ENCODE measurements at places on chromosomes 5 and 9.

DNA sequence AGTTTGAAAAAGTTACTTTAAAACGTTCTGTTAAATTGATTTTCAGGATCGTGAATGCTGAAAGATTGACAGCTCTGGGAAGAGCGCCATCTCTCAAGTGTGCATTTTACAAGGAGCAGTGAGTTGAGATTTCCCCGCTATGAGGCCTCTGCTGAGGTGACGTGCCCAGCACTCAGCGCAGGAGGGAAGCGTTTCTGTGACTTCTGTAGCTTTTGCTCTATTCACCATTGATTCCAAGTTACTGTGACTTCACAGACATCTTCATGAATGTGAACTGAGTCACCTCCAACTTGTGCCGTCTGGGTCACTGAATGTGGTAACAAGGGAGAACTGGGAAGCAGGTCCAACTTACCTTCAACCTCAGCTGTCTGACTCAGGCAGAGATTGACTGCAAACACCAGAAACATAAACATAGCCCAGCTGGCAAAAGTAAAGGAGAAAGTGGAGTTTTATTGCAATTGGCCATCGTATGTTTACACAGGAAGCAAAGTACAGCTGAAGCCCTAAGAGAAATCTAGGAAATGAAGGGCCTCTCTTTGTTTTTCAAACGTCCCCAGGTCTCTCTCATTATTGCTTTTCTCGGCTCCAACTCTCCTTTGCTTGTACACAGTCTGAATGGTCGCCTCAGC, 428.8 kb upstream of the CLINT1 start:
- DNase-seq = no peak

DNA sequence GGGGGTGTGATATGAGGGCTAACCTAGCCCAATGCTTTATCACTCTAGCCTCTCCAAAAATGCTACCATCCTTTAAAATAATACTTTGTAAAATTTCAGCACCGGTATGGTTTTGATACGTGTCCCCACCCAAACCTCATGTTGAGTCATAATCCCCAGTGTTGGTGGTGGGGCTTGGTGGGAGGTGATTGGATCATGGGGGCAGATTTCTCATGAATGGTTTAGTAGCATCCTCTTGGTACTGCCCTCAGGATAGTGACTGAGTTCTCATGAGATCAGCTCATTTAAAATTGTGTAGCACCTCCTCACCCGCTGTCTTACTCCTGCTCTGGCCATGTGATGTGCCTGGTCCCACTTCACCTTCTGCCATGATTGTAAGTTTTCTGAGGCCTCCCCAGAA, 35.0 kb upstream of the ANKH start:
- no peak for DNase-seq

GRCh38 chr5:113435575-113435974, 786 bp upstream of the TSSK1B start:
- no peak for DNase-seq

DNA sequence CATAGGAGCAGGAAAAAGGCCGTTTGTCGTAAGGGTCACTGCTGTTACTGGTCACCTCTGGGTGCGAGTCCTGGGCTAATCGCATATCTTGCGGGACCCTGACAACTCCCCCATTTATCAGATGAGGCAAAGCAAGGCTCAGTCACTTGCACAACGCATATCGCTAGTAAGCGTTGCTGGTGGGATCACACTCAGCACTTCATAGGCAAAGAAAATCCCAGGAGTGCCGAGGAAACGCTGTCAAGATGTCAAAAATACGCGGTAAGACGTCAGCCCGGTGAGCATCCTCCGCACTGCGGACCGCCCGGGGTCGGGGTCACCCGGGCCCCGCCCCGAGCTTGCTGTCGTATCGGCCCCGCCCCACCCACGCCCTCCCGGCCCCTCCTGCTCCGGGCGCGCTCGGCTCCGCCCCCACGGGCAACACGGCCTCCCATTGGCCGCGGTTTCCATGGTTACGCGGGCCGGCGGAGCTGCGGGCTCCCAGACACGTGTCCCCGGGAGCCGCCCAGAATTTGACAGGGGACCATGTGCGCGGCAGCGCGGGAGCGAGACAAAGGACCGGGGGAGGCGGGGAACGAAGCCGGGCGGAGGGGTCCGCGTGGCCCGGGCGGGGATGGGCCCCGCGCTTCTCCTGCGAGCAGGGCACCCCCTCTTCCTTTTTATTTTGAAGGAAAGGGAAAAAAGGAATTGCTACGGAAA, 80.2 kb upstream of the IER5L start:
- peak; percentile 89 for DNase-seq

GRCh38 chr5:17879276-17879675, 245.0 kb downstream of the TAF11L14 start:
- DNase-seq = no peak

GRCh38 chr5:179870403-179870903, 11.8 kb upstream of the MRNIP start:
- DNase-seq = no peak

- DNase-seq = no peak
These were observed 212.7 kb upstream of the SMC2 start for GRCh38 chr9:103881419-103881818.

- DNase-seq = peak; percentile 8
These were observed 747 bp downstream of the LRSAM1 start for GRCh38 chr9:127451858-127452656.

- DNase-seq = no peak
These were observed 16.8 kb downstream of the AKNA start for GRCh38 chr9:114370968-114371320.

- DNase-seq = no peak
These were observed 706.7 kb upstream of the PTPRD start for GRCh38 chr9:11319538-11319937.

- DNase-seq = no peak
These were observed 102.6 kb downstream of the STRBP start for GRCh38 chr9:123165813-123166212.

DNA sequence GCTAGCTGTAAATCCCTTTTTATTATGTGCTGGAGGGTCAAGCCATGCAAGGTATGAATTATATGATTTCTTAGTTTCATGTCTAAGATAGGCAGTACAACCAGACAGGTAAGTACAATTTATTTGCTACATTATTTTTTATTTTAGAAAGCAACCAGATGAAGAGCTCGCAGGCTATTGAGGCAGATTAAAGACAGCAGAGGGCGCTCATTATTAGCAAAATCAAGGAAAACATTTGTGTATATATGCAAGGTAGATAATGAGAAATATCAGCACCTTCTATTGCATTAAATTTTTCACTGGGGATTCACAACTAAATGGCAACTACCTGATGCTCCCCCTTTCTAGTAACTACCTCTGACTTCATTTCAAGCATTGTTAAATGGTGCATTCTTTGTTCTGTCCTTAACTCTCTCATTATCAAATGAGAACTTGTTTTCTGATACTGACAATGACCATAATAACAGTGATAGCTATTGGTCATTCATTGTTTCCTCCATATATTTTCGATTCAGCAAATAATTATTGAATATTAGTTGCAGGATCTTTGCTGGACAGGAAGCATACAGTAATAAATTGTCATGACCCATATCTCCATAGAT, 8.6 kb downstream of the SCGB3A2 start:
- no peak for DNase-seq

- DNase-seq = no peak
These were observed 169.2 kb downstream of the EDIL3 start for GRCh38 chr5:84215521-84215920.

GRCh38 chr9:77424993-77425392, 223.1 kb downstream of the GNA14 start:
- DNase-seq = no peak

DNA sequence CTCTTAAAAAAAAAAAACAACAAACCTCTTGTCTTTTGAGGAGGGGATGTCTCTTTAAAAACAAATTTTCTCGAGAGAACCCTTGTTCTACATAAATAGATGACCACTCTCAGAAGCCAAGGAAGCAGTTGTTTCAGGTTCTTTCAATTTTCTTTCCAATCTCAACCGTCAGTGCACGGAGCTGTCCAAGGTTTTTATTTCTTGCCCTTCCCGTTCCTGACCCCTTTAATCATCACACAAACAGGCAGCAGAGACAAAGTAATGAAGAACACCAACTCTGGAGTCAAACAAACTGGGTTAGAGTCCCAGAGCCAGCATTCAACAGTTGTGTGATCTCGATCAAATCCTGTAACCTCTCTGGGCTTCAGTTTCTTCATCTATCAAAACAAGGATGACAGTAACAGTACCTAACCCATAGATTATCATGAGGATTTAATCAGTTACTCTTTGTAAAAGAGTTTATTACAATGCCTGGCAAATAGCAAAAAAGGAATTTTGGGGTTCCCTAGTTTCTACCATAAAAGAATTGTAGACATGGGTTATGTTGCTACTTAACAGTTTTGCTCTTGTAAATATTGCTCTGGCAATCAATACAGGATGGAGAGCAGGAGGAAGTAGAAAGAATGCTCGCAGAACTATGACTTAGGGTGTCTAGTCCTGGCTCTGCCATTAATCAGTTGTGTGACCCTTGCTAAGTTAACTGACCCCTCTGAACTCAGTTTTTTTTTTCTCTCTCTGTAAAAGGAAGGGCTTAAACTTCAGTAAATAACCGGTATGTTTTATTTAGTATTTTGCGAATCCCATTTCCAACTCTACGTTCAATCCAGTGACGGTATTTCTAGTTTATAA, 1.0 kb upstream of the NIM1K start:
- DNase-seq = no peak

- no peak for DNase-seq
These were observed 120.2 kb downstream of the CARTPT start for GRCh38 chr5:71839096-71839884.

- DNase-seq = no peak
These were observed 779.3 kb upstream of the WWC1 start for GRCh38 chr5:167512111-167512510.

GRCh38 chr5:39648848-39649227, 224.1 kb upstream of the DAB2 start:
- no peak for DNase-seq

GRCh38 chr9:38620483-38621433, at the start of gene ANKRD18A:
ANKRD18A (minus strand) TSS chr9:38620596; CDS start chr9:38620285, 311 bp downstream.
- DNase-seq = no peak

DNA sequence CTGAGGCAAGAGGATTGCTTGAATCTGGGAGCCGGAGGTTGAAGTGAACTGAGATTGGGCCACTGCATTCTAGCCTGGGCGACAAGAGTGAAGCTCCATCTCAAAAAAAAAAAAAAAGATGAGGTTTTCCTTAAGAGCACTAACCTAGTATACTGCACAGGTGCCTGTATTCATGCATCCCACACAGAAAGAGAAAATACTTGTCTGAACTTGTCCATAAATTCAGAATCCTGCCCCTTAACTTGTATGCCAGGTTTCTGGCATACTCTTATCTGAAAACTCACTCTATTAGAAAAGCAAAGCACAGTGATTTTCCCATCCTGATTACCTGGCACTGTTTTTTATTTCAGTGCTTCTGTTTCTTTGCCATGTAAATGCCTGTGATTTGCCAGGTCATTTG, 125.3 kb upstream of the CDKN2B start:
- no peak for DNase-seq

- DNase-seq = no peak
These were observed 20.3 kb downstream of the MFAP3 start for GRCh38 chr5:154059039-154059430.

GRCh38 chr5:133661389-133661788, 49.0 kb upstream of the FSTL4 start:
- DNase-seq = no peak

DNA sequence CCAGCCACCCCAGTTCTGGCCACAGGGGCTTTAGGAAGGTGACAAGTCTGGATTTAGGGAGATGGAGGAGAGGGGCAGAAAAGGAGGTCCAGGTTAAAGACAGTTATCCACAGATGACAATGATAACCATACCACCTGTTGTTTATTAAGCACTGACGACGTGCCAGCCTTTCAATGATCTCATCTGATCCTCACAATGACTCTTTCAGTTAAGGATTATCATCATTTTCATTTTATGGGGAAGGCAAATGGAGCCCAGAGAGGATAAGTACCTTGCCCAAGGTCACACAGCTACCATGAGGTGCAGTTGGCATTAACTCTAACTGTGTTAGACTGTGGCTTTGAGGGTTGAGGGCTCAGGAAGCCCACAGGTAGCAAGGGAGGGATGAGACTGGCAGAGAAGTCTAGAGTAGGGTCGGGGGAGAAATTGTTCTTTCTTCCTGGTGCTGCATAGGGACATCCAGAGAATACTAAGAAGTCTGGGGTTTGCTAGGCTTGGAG, 21.5 kb upstream of the JADE2 start:
- no peak for DNase-seq

DNA sequence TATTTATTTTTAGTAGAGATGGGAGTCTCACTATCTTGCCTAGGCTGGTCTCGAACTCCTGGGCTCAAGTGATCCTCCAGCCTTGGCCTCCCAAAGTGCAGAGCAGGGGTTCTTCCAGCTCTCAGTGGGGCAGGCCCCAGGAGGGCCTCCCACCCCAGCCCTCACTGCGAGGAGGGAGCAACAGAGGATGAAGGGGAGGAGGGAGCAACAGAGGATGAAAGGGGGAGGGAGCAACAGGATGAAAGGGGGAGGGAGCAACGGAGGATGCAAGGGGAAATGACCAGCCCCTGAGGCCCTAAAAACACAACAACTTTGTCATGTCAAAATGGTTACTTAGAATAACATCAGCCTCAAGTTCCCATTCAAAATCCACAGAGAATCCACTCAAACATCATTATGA, 10.0 kb downstream of the TRIM14 start:
- no peak for DNase-seq

DNA sequence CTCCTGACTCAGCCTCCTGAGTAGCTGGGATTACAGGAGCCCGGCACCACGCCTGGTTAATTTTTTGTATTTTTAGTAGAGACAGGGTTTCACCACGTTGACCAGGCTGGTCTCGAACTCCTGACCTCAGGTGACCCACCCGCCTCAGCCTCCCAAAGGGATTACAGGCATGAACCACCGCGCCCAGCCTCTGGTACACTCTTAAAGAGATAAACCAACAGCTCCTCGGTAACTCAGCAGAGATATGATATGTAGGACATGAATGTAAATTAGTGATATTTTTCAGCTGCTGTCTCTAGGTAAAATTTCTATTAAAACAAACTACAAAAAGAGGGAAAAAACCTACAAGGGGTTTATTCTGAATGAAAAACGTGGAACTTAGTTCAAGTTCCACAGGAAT, 42.8 kb upstream of the HK3 start:
- no peak for DNase-seq

GRCh38 chr9:108274971-108275370, 580.8 kb downstream of the ACTL7B start:
- no peak for DNase-seq

- no peak for DNase-seq
These were observed 347.2 kb downstream of the CTNND2 start for GRCh38 chr5:11557063-11557462.

- DNase-seq = no peak
These were observed 485.6 kb upstream of the NUDT12 start for GRCh38 chr5:104048231-104048630.

- DNase-seq = no peak
These were observed 20.6 kb upstream of the CAST start for GRCh38 chr5:96641368-96642280.

GRCh38 chr9:123679330-123679987, 250.5 kb downstream of the DENND1A start:
- no peak for DNase-seq

- no peak for DNase-seq
These were observed 22.1 kb upstream of the GABRA6 start for GRCh38 chr5:161663431-161663830.

Measured in effector CD8-positive, alpha-beta T cell (primary cell).